ENCODE measurements at places on chromosomes 5 and 9. TPM values are rescaled to one million over a fixed set of nuclear protein-coding genes. Genes with fewer than 3 reads are reported as not detected.

Gene C1QTNF3
- 1.2 TPM for total RNA-seq

Gene ZFP2
- 2.0 TPM for total RNA-seq

Gene ITGA1
- total RNA-seq, result 13.2 TPM

Gene TNFSF15
- total RNA-seq, result not detected

Gene RC3H2
- total RNA-seq, result 37.6 TPM

Gene SPAAR
- 3.8 TPM for total RNA-seq

Gene FCN2
- not detected for total RNA-seq

Gene PRSS3
- not detected for total RNA-seq

Gene IL7R
- total RNA-seq, result 3.2 TPM

DNA sequence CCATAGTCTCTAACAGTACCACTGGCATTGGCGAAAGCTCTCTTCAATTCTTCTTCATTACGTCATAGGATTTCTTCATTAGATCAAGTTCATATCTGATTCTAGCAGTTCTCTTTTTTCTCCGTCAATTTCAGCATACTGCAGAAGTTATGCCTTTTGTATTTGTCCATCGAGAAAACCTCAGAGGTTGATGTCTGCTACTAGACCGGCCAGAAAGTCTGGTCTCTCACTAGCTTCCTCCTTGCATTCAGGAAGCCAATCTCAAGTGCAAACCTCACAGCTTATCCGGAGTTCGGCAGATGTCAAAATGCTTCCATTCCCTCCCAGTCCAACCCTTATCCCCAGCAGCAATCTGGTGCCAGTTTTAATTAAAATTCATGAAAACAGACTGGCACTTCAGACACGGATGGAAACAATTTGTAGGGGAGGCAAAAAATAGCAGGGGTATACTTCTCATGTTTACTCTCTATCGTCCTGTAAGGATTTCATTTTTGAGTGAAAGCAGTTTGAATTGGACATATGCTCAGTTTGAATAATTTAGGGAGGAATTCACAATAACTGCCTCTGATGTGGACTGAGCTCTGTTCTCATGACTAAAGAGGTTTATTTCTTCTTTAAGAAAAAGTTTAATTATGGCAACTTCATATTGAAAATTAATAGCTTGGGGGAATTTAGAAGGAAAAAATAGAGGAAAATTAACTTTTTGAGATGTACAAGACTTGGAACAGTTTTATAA is 56.4 kb upstream of the TMC1 start:
- H3K36me3 ChIP-seq, result no peaks in the 10 kb centered on the region
- no peaks in the 10 kb centered on the region for H3K4me1 ChIP-seq
- no peaks in the 10 kb centered on the region for H3K27me3 ChIP-seq
- no peak for DNase-seq

- no peaks in the 10 kb centered on the region for H3K36me3 ChIP-seq
- no peak overlapping the region for H3K27ac ChIP-seq
- no peaks in the 10 kb centered on the region for H3K27me3 ChIP-seq
- no peak for DNase-seq
- H3K4me1 ChIP-seq, result no peaks in the 10 kb centered on the region
- no peak overlapping the region for H3K4me3 ChIP-seq
These were observed 9.0 kb upstream of the LCN1 start for GRCh38 chr9:135512241-135512603.

- no peak overlapping the region for H3K27ac ChIP-seq
- H3K36me3 ChIP-seq, result no peaks in the 10 kb centered on the region
- H3K4me1 ChIP-seq, result no peaks in the 10 kb centered on the region
These were observed 12.6 kb upstream of the TNIP1 start for GRCh38 chr5:151093476-151093889.

DNA sequence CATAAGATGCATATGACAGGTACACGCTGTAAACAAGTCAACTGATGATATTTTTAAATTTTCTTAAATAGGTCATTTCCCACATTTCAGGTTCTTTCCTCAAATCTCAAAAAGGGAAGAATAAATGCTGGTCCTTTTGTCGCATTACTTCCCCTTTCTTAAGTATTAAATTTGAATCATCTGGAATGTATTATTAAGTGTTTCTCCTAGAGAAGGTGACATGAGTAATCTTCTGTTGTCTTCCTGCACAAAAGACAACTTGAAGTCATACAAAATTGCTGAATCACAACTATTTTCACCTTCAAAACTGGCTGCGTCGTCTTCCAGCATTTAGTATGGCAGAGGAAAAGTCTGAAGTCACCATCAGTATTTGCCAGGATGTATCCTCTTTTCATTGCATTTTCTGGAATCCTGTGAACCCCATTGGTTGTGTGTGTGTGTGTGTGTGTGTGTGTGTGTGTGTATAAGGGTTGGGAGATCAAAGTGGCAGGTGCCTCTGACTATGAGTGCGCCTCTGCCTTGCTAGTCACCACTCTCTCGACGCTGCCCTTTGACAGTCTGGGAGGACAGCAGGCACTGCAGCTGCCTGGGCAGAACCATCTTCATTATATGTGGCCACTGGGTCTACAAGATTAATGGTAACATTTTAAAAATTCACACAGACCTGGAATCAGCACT is 86.9 kb downstream of the MVB12B start:
- no peak for DNase-seq
- H3K4me1 ChIP-seq, result no peaks in the 10 kb centered on the region
- no peak overlapping the region for H3K4me3 ChIP-seq
- no peaks in the 10 kb centered on the region for H3K36me3 ChIP-seq
- H3K27ac ChIP-seq, result no peak overlapping the region
- H3K27me3 ChIP-seq, result no peaks in the 10 kb centered on the region

GRCh38 chr9:109190151-109190550 is 23.1 kb upstream of the FRRS1L start:
- H3K27me3 ChIP-seq, result no peaks in the 10 kb centered on the region
- no peak overlapping the region for H3K4me3 ChIP-seq
- no peak overlapping the region for H3K27ac ChIP-seq
- H3K4me1 ChIP-seq, result no peaks in the 10 kb centered on the region
- peaks cover 4% of the 10 kb centered on the region for H3K36me3 ChIP-seq
- DNase-seq, result no peak

GRCh38 chr9:137462986-137463930 is 4.1 kb upstream of the NSMF start:
- no peak overlapping the region for H3K4me3 ChIP-seq
- H3K27me3 ChIP-seq, result no peaks in the 10 kb centered on the region
- H3K36me3 ChIP-seq, result no peaks in the 10 kb centered on the region
- H3K4me1 ChIP-seq, result no peaks in the 10 kb centered on the region
- H3K27ac ChIP-seq, result no peak overlapping the region

GRCh38 chr5:143558048-143558447 is 154.6 kb upstream of the NR3C1 start:
- H3K4me3 ChIP-seq, result no peak overlapping the region
- DNase-seq, result no peak
- H3K27ac ChIP-seq, result no peak overlapping the region
- no peaks in the 10 kb centered on the region for H3K27me3 ChIP-seq

GRCh38 chr9:8329561-8330283 is 530.1 kb upstream of the DMAC1 start:
- no peaks in the 10 kb centered on the region for H3K36me3 ChIP-seq
- no peaks in the 10 kb centered on the region for H3K27me3 ChIP-seq
- no peak overlapping the region for H3K27ac ChIP-seq
- no peak overlapping the region for H3K4me3 ChIP-seq

DNA sequence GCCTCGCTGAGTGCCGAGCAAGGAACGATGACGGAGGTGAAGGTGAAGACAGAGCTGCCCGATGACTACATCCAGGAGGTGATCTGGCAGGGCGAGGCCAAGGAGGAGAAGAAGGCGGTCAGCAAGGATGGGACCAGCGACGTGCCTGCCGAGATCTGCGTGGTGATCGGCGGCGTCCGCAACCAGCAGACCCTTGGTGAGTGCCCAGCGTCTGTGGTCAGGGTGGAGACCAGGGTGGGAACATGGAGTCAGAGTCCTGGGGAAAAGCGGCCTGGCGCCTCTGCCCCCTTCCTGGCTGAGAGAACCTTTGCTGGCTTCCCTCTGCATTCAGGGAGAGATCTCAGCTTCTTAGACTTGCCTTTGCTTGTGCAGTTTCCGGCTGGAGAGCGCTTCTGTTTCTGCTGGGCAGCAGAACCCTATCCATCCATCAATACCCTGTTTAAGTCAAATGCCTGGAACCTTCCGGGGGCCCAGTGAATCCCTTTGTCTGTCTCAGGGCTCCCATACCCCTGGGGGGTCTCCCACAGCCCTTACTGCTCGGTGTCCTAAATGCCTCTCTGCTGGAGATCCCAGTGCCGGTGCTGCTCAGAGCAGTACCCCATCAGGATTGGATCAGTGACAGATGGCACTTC is 89.6 kb downstream of the AMBP start:
- peaks cover 35% of the 10 kb centered on the region for H3K4me1 ChIP-seq
- DNase-seq, result no peak
- H3K36me3 ChIP-seq, result no peaks in the 10 kb centered on the region
- peak overlapping the region; percentile 44 for H3K27ac ChIP-seq

DNA sequence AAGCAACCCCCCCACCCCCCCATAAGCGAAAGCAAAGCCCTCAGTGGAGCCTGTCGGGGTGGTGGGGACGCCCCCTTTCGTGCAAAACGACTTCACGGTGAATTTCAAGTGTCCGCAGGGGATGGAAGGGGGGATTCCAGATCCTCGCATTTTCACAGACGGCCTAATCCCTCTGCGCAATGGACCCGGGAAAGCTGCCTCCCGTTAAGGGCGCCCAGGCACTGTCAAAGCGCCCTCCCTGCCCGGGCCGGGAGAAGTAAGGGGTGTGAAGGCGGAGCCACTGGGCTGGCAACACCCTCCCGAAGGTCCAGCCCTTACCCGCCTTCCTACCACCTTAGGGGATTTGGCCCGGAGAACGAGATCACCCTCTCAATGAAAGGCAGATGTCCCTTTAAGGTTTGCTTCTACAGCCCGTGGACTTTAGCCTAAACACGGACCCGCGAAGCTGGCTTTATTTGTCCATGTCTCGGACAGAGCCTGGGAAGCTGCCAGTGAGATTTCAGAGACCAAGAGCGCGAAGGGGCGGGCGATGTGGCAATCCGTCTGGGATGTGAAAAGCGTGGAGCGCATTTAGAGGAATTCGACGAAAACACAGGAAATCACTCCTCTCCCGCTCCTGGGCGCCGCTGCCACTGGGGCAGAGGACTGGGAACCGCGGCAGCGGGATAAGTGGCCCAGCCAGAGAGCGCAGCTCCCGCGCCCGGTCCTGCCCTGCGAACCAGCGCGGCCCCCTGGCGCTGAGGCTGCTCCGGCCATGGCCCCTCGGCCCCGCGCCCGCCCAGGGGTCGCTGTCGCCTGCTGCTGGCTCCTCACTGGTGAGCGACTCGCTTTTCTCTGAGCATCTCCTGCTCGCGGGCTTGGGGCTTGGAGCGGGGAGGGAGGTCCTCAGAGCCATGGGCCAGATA is at the start of the genes ITGA1 and PELO:
Gene ITGA1 (plus strand): TSS at position 317 of the 905 bp plus-strand sequence. CDS start 438 bp downstream, at position 755.
Gene PELO (plus strand): TSS at position 317 of the 905 bp plus-strand sequence. CDS start 12,479 bp downstream, outside the sequence.
- H3K36me3 ChIP-seq, result no peaks in the 10 kb centered on the region
- H3K4me1 ChIP-seq, result no peaks in the 10 kb centered on the region
- peak within 1 kb of the TSS; percentile 74 for H3K4me3 ChIP-seq
- peak within 1 kb of the TSS; percentile 85 for H3K27ac ChIP-seq

GRCh38 chr9:2385746-2386145 is 235.8 kb upstream of the VLDLR start:
- no peak overlapping the region for H3K27ac ChIP-seq
- no peaks in the 10 kb centered on the region for H3K4me1 ChIP-seq
- H3K36me3 ChIP-seq, result no peaks in the 10 kb centered on the region
- no peaks in the 10 kb centered on the region for H3K27me3 ChIP-seq

- no peak for DNase-seq
- H3K27me3 ChIP-seq, result no peaks in the 10 kb centered on the region
- H3K4me3 ChIP-seq, result no peak overlapping the region
- H3K27ac ChIP-seq, result no peak overlapping the region
These were observed 70.3 kb downstream of the MAP1B start for GRCh38 chr5:72177538-72177937.

GRCh38 chr5:174204535-174205313 is 159.2 kb downstream of the NSG2 start:
- no peaks in the 10 kb centered on the region for H3K36me3 ChIP-seq
- H3K27ac ChIP-seq, result no peak overlapping the region
- DNase-seq, result no peak
- H3K4me1 ChIP-seq, result no peaks in the 10 kb centered on the region
- no peaks in the 10 kb centered on the region for H3K27me3 ChIP-seq
- no peak overlapping the region for H3K4me3 ChIP-seq

DNA sequence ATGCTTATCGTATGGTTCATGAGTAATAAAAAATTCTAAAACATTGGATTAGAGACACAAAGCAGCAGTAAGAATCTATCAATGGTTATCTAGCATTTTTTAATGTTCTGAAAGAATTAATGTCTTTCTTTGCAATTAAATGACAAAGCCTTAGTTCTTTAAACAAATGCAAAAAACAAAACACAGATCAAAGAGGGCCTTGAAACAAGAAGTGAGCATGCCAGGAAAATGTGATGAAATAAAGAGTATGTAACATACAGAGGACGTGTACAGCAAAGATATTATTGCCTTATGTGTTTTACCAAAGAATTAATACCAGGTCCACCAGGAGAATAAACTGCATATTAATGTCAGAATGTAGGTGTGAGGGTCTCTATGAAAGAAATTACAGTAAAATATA is 812.3 kb upstream of the GRAMD2B start:
- H3K4me3 ChIP-seq, result no peak overlapping the region
- H3K27ac ChIP-seq, result no peak overlapping the region
- no peaks in the 10 kb centered on the region for H3K27me3 ChIP-seq
- no peaks in the 10 kb centered on the region for H3K4me1 ChIP-seq

GRCh38 chr5:75234251-75234650 is 2.4 kb downstream of the ANKRD31 start:
- H3K4me1 ChIP-seq, result peaks cover 14% of the 10 kb centered on the region
- no peaks in the 10 kb centered on the region for H3K36me3 ChIP-seq
- no peak overlapping the region for H3K4me3 ChIP-seq
- no peak overlapping the region for H3K27ac ChIP-seq

Data from right atrium auricular region (tissue), 2 donors.